CD4-positive, alpha-beta T cell treated with Interleukin-15 for 1 hour (primary cell): ENCODE measurements at places on chromosomes 16 and 17.

- no peak for DNase-seq
Measured at GRCh38 chr17:75130632-75131277, 787 bp downstream of the NT5C start.

- no peak for DNase-seq
Measured at GRCh38 chr17:61399131-61400065, at the start of gene TBX2. Gene TBX2 (plus strand): TSS chr17:61399843. CDS start chr17:61400177, 334 bp downstream.

- no peak for DNase-seq
Measured at GRCh38 chr16:20761175-20761574, 2.6 kb upstream of the ACSM3 start.

DNA sequence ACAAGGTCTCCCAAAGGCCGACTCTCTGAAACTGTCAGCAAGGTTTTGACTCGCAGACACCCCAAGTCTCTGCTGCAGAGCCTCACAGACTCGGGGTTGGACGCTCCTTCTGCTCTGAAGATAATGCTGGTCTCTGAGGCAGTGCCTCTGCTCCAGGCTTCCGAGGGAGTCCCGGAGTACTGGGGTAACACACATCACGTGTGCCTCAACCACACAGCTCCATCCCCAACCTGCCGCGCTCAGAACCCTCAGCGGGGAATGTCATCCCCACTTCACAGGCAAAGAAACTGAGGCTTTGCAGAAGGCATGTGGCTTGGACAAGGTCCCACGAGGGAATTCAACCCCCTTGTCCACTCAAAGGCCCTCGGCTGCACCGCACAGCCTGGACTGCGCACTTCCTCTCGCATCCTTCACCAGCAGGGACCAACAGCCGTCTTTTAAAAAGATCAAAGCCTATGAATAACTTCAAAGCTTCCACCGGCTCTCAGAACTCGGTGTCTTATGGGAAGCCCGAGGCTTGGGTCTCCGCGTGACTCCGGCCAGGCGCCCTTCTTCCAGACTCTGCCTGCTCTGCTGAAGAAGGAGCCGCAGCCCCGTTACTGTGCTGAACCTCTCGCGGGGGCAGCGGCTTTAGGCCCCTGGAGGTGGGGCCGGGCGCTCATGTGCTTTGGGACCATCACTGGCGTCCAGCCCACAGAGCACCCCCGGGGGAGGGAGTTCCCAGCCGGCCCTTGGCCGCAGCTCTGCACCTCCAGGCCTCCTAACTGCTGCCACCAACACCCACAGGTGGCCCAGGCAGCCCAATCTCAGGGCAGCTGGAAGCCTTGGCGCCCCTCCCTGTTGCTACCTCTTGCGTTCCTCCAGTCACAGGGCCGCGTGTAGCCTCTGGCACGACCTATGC is 2.2 kb downstream of the TMEM204 start:
- no peak for DNase-seq

GRCh38 chr16:56871172-56871593 is 6.2 kb downstream of the SLC12A3 start:
- DNase-seq = no peak
